ENCODE measurements at places on chromosomes 4 and X.

GRCh38 chr4:41461780-41462307, 76.1 kb upstream of the LIMCH1 start:
- no peak for ATAC-seq

DNA sequence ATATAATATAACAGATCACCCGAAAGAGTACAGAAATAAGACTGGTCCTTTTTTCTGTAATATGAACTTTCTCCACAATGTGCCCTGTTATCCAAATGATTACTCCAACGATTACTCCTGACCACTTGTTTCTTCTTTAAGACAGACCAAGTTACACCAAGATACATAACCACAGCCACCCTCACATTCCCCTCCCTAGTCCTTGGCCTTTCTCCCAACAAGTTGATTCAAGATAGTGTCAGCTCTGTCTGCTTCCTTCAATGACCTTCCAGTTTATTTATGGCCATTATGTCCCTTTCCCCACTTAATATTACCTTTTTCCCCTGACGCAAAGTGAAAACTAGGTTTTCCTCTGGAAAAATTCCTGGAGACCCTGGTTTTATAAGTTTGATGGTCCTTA, 397.2 kb downstream of the FAM47B start:
- ATAC-seq = no peak

DNA sequence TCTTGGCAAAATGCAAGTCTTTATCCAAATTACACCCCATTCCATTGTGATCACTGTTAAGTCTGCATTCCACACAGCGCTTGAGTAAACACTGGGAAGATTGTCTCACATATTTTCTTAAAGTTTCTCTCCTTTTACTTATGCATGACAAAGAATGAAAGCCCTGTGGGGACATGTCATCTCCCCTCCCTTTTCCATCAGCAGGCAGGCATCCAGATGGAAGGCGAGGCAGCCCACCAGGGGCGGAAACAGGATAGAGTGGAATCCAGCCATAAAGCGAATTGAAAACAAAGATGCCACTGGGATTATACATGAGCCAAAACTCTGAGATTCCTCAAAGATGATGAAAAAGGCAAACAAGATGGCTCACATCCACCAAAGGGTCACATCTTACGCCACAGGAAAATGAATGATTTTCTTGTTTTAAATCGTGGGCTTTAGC, 78.2 kb downstream of the AFAP1 start:
- ATAC-seq = no peak

- ATAC-seq = no peak
Measured at GRCh38 chr4:2243681-2244380, 1.9 kb upstream of the HAUS3 start.

- no peak for ATAC-seq
Measured at GRCh38 chrX:150548684-150549083, 19.7 kb upstream of the MTM1 start.

GRCh38 chrX:44099366-44099765, 126.2 kb upstream of the NDP start:
- ATAC-seq = no peak

DNA sequence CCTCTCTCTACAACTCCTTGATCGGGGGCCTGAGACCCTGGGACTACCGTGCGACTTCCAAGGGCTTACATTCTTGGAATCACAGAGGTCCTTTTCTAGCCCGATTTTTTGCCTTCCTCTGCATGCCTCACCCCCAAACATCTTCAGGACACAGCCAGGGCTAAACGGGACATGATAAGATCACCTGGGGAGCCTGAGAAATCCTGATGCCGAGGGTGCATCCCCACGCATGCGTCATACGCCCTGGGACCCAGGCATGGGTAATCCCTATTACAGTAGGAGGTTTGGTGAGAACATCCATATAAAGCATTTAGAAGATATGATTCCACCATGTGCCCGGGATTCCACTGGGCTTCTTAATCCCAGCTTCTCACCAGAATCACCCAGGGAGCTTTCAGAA, 77.1 kb downstream of the DCTD start:
- ATAC-seq = no peak

DNA sequence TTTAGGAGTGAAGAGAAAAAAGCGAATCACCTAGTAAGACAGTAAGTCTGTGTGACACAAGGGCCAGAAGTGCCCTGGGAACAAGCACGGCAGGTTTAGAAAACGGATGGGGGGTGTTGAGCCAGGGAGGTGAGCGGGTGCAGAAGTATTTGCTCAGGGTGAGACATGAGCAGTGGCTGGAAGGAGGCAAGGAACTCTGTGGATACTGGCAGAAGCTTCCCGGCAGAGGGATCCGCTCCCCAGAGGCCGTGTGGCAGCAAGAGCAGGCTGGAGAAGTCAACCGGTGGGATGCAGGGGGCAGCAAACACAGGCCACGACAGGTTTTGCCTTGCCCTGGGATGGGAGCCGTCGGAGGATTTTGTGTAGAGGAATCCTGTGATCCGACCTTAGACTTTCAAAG, 2.3 kb upstream of the UVSSA start:
- no peak for ATAC-seq

DNA sequence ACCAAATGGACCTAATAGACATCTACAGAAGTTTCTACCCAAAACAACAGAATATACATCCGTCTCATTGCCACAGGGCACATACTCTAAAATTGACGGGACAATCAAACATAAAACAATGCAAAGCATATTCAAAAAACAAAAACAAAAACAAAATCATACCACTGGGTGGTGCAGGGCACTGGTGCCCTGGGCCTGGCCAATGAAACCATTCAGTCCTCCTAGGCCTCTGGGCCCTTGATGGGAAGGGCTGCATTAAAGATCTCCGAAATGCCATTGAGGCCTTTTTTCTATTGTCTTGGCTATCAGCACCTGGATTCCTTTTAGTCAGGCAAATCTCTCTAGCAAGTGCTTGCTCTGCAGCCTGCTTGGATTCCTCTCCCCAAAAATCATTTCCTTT, 213.9 kb upstream of the ZCCHC13 start:
- no peak for ATAC-seq
